Erythroblast (primary cell): ENCODE measurements at places on chromosomes 1 and 21.

- DNase-seq = no peak
These were observed 3.8 kb downstream of the TNN start for GRCh38 chr1:175071276-175071943.

GRCh38 chr1:3773572-3774275, 1.2 kb downstream of the SMIM1 start:
- peak; percentile 58 for DNase-seq

- DNase-seq = no peak
These were observed 65.5 kb upstream of the RGS7 start for GRCh38 chr1:241422470-241422869.

DNA sequence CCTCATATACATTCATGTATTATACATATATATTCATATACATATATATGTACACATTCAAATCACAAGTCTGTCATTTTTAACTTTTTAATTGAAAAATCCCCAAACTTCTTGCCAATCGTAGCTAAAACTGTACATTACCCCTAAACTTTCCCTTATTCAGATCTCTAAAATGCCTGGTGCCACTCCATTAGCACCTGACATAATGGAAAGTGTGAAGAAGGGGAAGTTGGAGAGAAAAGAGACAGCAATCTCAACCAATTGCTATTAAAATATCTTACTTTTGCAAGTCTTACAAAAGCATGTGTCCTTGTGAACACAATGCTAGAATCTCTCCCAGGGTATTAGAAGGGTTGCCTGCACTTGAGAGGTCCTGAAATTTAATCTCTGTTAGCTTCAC, 22.7 kb upstream of the PRKACB start:
- DNase-seq = no peak

GRCh38 chr1:199698222-199698621, 329.3 kb upstream of the NR5A2 start:
- no peak for DNase-seq

DNA sequence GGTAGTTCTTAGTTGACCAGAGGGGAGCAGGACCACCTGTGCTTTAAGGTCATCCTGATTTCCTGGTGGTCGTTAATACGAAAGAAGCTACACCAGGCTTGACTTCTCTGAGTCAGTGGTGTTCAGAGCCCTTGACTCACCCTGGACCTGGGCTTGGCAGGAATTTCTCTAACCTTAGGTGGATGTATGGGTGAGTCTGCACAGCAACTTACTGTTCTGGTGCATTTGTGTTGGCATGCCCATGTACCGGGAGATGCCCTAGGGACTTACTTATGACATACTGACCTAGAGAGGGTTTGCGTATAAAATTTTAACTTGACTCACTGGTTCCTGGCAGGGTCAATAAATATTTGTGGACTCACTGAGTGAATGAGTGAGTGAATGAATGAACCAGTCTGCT, 304.6 kb downstream of the DISC1 start:
- DNase-seq = no peak

DNA sequence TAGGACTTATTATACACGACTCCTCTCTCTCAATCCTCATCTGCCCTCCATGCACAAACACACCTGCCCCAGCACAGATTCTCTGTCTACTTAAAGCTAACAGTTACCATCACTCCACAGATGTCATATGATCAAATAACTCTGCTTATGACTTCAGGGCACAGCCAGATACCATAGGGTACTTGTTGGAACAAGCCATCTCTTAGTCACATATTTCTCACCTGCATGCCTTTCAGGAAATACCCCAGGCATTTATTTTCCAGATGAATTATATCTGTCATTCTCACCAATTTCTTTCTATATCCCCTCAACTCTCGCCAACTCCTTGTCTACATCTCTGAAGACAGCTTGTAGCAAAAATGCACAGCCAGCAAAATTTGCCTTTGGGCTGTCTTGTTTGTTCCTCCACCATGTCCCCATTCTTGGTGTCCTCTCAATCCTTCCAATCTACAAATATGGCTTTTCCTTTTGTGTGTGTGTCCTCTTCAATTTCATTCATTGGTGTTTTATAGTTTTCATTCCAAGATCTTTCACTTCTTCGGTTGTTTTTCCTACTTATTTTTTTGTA, 353.9 kb upstream of the CAMK1G start:
- no peak for DNase-seq

DNA sequence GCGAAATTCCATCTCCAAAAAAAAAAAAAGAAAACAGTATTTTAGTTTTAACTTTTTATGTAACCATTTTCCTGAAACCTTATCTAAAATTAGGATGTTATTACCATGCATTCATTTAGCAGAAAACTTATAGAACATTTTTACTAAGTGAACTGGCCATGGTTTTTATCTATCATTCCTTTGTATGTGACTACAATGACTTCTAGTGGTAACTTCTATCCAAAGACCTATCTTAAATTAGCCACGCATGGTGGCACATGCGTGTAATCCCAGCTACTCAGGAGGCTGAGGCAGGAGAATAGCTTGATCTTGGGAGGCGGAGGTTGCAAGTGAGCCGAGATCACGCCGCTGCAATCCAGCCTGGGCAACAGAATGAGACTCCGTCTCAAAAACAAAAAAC, 11.4 kb downstream of the GGPS1 start:
- no peak for DNase-seq

- no peak for DNase-seq
These were observed 464 bp downstream of the ACBD6 start for GRCh38 chr1:180501865-180502360.

DNA sequence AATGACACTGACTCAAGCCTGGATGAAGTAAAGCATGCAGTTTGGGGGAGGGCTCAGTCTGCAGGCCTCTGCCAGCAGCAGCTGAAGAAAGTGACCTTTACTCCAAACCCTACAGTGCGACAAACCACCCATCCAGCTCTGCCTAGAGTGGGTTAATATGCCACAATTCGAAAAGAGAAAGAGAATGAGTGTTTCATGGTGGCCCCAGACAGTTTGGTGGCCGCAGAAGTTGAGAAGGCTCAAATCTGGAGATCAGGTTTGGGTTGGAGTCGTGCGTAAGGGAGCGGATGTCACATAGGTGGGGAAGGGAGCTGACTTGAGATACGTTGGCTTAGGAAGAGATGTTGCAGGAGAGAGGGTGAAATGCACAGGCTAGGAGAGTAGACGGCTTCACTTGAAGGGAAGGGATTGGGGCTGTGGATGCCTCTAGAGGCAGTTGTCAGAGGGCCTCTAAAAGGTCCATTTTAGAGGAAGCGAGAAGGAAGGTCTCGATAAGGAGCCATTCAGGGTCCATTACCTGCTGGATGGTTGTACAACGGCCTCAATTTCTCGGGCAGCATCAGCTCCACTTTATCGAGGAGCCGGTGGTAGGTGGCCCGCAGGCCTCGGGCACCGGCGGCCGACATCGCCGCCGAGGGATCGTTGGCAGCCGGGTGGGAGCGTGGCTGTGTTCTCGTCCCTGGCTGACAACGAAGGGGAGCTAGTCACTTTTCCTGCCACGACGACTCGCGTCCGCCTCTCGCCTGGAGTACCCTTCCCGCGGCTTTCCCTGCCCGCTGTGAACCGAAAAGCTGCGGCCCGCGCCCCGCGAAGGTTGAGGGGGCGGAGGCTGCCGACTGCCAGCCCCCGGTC, 1.0 kb upstream of the DCAF6 start:
- peak; percentile 79 for DNase-seq

- no peak for DNase-seq
These were observed 10.8 kb upstream of the CACYBP start for GRCh38 chr1:174988986-174989385.

GRCh38 chr1:51653127-51653526, 36.2 kb downstream of the OSBPL9 start:
- no peak for DNase-seq

DNA sequence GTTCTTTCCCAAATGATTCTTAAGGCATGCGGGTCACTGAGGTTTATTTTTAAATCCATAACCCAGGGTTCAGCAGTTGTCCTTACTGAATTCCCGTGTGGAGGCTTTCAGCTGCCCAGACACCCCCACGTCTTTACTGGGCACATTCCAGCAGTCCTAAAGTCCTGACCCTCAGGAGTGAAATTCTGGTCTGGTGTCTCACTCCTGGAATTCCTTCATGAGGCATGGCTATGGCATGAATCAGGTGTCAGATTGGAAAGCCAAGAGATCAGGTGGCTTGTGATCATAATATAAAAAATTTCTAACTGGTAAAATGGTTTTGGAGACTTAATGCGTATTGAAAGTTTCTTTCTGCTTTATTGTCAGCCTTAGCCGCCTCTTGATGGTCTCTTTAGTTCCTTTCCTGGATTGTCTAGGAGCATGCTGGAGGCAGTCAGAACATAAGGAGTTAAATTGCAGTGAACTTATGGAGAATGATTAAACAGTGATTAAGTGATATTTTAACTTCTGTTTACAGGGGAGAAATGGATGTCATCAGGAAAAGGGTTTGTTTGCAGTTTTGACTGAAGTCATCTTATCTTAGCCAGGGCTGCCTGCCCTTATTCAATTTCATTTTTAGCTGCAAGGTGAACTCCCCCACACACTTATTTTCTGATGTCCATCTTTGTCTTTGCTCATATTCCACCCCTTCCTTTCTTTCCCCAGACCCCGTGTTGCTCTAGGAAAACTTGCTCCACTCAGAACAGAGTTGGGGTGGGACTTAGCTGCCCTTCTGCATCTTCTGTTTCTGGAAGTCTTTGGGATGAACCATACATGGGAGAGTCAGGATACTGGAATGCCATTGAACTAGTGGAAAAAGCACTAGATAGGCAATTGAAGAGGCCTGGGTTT, 25.7 kb upstream of the MACF1 start:
- no peak for DNase-seq

DNA sequence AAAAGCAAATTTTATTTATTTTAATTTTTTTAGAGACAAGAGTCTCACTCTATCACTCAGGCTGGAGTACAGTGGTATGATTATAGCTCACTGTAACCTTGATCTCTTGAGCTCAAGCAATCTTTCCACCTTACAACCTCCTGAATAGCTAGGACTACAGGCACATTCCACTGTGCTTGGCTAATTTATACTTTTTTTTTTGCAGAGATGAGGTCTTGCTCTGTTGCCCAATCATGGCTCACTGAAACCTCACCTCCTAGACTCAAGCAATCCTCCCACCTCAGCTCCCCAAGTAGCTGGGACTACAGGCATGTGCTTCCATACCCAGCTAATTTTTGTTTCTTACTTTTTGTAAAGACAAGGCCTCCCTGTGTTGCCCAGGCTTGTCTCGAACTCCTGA, 49.5 kb downstream of the DR1 start:
- DNase-seq = no peak

- DNase-seq = peak; percentile 52
These were observed 45.7 kb downstream of the ABCD3 start for GRCh38 chr1:94463765-94464330.

GRCh38 chr1:184970691-184971161, 3.6 kb downstream of the NIBAN1 start:
- DNase-seq = no peak

DNA sequence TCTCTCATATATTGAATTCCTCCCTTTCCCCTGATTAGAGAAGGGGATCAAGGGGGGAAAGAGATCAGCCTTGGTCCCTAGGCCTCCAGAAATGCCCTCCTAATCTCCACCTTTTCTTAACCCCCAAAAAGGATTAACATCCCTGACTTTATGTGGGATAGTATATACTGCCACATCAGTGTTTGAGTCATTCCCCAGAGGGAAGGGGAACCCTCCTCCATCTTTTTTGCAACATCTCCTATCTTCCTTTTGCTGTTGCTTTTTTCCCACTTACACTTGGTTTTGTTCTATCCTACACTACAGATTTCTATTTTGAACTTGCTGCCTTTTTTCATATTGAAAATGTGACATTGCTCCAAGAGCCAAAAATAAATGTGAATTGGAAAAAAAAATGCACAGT, 65.4 kb upstream of the PODN start:
- DNase-seq = no peak

GRCh38 chr1:220904876-220905275, 25.6 kb downstream of the HLX start:
- no peak for DNase-seq

DNA sequence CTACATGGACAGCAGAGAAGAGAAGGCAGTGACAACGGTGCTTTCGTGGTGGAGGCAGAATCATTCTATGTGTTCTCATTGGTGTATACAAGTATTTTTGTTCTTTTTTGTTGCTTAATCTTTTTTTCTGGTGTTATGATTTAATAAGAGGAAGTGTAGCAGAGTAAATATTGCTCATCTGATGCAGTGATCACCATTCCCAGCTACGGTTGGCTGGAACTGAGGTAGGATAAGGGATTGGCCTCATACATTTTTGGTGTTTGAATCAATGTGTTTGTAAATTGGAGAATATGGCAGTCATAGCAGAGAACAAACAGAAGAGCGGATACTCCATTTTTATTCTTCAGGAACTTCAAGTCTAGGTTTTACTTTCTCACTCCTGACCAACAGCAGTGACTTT, 76.6 kb downstream of the UBE2U start:
- no peak for DNase-seq

- peak; percentile 68 for DNase-seq
These were observed 37.7 kb downstream of the SH3GLB1 start for GRCh38 chr1:86741947-86742572.

DNA sequence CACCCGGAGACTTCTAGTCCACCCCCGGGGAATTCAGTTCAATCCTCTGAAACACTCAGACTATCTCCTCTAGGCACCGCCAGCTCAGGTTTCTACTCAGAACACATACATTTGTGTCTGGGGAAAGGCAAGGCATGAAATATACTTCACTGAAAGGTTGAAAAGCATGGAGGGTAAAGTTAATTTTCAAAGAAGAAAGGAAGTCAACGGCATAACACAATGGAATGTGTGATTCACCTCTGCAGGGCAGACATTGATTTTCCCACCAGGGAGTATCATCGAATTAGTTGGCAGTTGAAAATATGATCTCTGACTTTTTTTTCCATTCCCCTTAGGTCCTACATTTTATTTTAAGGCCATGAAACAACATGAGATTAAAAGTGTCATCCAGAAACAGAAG, 669.4 kb downstream of the SMYD3 start:
- DNase-seq = no peak

DNA sequence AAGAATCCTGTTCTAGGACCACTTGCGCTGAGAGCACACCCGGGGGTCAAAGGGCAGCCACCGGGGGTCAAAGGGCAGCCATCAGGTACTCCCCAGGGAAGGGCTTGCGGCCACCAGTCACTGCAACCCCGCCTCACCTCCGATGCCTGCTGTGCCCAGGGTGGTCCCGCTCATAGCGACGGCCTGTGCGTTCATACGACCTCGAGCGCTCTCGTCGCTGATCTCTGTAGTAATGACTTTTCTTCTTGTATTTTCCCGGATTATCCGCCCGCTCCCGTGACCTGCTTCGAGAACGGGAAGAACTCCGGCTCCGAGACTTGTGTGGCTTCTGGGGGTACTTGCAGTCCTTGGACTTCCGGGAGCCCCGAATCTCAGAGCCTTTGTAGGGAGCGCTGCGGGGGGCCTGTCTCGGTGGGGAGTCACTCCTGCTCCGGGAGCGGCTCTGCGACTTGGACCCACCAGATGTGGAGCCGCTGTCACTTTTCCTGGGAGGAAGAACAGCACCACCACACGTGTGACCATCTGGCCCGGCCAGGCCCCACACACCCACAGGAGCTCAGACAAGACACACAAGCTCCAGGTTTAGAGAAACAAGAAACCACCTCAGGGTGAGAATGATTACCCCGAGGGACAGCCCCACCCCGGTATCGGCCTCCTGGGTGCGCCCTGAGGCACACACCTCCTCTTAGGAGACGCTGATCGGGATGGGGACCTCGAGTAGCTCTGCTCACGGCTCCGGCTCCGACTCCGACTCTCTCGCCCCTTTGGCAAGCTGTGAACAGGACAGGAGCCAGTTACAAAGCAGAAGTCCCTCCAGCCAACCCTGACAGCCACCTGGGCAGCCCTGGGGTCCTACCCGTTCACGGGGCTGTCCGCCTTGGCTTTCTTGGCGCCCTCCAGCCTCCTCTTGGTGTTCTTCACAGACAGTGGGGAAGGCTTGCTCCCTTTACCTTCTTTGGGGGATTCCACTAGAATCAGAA, 11.7 kb downstream of the CCNL2 start:
- DNase-seq = no peak
